Activated effector memory CD4-positive, alpha-beta T cell treated with Interleukin-2 at 50 U/mL for 16 hours (primary cell): ENCODE measurements at places on chromosomes 12 and 14.

DNA sequence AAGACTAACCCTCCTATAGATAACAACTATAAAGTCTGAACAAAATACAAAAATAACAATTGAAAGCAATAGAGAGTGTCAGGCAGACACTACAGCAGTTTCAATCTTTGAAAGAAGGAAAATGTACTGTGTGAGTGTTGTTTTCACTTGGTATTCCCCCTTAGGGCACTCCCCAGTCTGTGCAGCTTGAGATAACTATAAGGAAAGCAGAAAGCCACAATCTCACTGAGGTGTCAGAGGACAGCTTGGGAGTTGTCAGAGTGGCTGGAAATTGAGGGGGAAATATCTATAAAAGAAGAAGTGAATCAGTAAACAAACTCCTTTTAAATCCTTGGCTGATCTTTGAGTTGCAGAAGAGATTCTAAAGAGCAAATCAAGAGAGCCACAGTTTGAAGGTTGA lies 364.8 kb downstream of the NELL2 start:
- DNase-seq: no peak

DNA sequence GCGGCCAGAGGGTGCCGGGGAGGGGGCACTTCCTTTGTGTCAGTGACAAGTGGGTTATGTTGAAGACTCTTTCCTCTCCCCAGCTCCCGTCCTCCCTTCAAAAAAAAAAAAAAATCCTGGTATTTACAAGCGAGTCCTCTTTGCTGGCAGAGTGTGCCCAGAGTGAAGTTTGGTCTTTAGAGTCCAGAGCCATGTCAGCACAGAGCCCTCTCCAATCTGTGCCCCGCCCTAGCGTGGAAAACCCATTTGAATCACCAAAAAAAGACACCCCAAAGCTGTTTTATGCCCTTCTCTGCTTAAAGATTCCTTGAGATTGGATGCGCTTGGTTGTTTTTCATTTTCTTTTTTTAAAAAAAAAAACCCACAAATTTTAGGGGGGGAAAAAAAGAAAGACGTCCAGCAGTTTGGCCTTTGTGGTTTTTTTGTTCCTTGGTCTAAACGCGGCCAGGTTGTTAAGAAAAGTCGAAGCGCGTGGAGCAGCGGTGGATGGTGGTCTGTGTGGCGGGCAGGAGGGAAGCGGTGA lies 3.3 kb downstream of the NKX2-1 start:
- no peak for DNase-seq

GRCh38 chr12:122875590-122876220 lies 20.2 kb downstream of the VPS37B start:
- no peak for DNase-seq

DNA sequence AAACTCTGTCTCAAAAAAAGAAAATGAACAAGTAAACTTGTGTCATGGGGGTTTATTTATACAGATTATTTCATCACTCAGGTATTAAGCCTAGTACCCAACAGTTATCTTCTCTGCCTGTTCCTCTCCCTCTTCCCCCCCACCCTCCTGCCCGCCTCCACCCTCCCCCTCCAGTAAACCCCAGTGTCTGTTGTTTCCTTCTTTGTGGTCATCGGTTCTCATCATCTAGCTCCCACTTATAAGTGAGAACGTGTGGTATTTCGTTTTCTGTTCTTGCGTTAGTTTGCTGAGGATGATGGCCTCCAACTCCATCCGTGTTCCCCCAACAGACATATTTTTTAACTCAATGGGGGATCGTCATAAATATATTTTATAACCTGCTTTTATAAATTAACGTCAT lies 12.3 kb downstream of the IL31 start:
- DNase-seq: no peak

- DNase-seq: no peak
Observed at GRCh38 chr12:131959116-131959515, 9.4 kb downstream of the EP400 start.
